AG09309 (cell line): ENCODE measurements at places on chromosomes 7 and 10.
A peak's percentile ranks its signal among the peaks of the same experiment; 100 is the strongest.

GRCh38 chr10:131689016-131689415, 211.8 kb upstream of the PPP2R2D start:
- DNase-seq, result no peak

GRCh38 chr7:52758356-52758755, 277.1 kb upstream of the POM121L12 start:
- DNase-seq, result no peak

DNA sequence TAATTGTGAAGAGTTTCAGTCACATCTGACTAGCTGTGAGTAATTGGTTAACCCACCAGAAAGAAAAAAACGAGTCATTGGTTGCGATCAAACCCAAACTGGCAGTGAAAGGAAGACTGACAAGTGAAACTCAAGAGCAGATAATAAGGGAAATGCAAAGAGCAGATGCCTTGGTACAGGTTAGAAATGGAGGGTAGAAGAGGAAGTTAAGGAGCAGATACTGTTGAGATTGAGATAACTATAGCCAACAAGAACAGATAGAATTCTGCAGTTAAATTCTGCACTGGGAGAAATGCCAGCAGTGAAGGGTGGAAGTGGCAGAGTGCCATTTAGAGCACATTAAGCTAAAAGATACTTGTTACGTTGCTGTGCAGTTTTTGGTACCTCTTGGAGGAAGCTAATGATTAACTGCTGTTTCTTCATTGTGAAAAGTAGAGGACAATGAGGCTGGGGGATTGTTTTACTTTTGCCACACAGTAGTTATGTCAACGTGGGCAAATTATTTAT, 65.8 kb downstream of the CDK13 start:
- no peak for DNase-seq

DNA sequence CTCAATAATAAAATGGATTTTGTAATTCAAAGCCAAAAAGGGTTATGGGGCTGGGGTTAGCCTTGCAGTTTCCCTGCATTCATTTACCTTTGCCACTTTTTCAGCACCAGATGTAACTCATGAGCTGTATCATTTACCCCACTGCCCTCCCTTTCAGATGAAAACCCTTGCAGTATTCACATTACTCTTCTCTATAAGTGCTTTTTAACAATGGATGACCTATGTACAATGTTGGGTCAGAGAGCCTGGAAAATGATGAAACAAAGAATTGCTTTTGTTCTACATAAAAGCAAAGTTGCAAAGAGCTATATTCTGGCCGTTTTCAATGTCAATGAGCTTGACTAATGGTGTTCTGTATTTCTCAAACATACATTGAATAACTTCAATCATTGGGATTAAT, 189.7 kb downstream of the TMEM26 start:
- DNase-seq, result no peak

- DNase-seq, result no peak
Observed at GRCh38 chr7:5595545-5596045, 172.0 kb upstream of the TNRC18 start.

DNA sequence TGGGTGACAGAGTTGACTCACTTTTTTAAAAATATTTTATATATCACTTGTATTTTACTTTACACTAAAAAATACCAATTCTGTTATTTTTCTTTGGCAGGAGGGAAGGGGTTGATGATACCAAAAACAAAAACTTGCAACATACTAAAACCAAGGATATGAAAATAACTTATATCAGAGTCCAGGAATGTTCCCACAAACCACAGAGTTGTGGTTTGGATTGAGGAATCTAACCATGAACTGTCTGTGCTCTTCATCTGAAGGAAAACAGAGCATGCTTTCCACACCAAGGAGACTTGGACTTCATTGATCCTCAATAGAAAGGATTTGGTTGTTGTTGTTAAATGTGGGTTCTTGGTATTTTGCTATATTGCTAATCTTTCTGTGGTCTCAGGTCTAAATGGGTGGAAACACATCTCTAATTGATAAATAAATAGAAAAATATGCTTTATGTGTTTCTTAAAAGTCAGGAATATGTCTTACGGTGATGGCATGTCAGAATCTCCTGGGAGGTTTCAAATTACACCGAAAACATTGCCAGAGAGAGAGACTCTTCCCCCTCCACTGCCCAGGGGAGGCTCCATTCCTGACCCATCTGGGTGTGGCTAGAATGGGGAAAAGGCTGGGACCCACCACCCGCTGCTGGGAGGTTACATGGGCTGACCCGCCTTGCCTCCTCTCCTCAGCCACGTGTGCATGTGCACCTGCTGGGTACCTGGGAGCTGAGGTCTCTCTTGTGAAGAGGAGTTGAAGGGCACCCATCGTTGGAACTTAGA, 46.9 kb upstream of the STK17A start:
- DNase-seq, result peak; percentile 86

DNA sequence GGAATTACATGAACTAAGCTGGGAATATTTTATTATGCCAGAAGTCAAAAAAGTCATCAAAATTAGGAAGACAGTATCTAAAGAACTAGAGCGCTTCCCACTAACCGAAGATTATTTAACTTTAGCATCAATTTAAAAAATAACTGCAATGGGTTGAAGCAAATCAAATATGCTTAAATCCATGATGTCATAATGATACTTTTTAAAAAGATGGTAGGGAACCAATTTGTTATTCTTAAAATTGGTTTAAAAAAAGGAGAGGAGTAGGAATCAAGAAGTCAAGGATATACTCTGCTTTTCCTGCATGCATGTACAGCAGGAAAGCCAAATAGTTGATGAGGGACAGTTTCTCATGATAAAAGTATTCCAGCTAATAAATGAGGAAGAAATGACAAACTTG, 3.2 kb upstream of the ASAH2 start:
- no peak for DNase-seq

DNA sequence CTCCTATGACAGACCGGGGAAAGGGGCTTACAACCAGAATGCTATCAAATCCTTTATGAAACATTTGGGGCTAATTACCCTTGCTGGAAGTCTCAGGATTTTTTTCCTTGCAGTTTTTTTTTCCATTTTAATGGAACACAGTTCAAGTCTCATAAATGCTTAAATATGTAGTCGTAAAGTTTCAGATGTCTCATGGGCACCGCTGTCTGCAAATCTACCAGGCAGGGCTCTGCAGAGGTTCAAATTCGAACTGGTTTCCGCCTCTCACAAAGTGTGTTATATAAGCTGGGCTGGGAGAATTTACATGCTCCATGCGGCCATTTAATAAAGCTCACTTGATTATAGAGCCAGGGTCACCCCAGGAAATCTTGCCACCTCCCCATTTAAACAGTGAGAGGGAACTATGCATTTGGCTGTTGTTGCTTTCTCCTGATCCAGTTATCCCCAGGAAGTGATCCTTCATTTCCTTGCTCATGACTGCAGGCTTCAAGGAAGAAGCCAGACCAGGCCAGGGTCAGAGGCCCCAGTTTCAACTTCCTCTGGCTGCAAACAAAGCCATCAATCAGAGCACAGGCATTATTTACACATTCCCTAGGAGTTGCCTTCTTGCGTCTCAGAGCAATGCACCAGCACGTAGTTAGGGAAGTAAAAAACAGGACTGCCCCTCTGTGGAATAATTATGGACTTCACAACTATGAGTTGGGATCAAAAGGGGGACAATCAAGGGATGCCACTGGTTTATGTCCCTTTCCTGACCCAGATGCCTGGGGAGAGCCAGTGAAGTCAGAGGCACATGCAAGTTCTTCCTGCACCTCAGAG, 358.8 kb downstream of the PRPF18 start:
- no peak for DNase-seq

DNA sequence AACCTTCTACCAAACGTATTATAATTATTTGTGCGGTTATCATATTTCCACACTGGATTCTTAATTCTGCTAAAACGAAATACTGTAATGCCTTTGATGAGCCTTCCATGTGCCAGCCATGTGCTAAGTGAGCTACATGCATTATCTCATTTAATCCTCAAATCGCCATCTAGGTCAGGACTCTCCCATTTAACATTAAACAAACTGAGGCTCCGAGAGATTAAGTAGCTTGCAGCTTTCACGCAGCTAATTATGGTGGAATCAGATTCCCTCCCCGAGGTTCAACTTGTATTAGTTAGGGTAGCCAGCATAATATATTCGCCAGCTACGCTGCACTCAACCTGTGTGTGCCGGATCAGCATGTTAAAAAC, 798 bp upstream of the TSPAN33 start:
- DNase-seq, result no peak

DNA sequence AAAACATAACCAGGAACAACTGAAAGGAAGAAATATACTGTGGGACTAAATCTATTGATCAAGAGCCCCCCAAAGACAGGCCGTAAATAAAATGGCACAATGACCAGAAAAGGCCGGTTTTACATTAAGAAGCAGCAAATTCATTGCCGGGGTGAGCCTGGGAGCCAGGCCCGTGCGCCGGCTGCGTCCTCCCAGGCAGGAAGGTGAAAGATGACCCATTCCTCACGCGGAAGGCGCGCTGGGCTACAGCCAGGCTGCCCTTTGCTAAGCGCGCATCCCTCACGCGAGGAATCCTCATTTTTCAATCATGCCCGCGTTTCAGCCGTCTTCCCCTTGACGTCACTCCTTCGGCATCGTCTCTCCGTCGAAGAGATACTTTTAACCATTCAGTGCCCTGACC, 47.6 kb upstream of the MGMT start:
- no peak for DNase-seq

- no peak for DNase-seq
Observed at GRCh38 chr7:372546-372931, 82.6 kb downstream of the FOXL3 start.

DNA sequence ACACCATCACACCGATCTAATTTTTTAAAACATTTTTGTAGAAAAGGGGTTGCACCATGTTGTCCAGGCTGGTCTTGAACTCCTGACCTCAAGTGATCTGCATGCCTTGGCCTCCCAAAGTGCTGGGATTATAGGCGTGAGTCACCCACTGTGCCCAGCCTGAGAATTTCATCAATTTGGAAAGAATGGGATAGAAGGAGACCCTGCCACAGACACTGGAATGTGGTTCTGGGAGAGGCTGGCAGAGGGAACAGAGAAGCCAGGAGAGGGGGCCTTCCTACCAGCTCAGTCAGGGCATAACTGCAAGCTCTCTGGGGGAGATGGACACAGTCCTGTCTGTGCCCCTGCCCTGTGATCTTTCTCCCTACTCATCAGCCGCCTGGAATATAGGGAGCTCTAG, 42.1 kb upstream of the MKRN1 start:
- DNase-seq, result no peak

GRCh38 chr7:75789361-75789924, 17.4 kb upstream of the CCL26 start:
- no peak for DNase-seq

DNA sequence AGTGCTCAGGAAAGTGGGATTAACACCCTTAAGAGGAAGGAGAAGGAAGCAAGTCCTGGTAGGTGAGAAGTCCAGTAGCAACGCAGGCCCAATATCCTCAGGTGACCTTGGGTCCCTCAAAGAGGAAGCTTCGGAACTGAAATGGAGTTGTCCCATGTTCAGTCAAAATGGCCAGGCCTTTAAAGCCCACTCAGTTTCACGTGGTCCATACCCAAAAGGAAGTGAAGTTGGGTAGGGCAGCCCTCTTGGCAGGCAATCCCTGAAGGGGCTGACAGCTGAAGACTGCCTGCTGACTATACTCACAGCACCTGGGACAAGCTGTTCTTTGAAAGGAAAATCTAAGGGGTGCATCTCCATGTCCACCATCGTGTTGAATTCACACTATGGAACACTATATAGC, 3.0 kb downstream of the GSAP start:
- DNase-seq, result no peak

GRCh38 chr10:3139216-3139910, 33.2 kb downstream of the PITRM1 start:
- DNase-seq, result no peak

- no peak for DNase-seq
Observed at GRCh38 chr10:63324495-63324854, 141.3 kb downstream of the JMJD1C start.

GRCh38 chr10:79069325-79070080, 737 bp downstream of the ZMIZ1 start:
- no peak for DNase-seq

DNA sequence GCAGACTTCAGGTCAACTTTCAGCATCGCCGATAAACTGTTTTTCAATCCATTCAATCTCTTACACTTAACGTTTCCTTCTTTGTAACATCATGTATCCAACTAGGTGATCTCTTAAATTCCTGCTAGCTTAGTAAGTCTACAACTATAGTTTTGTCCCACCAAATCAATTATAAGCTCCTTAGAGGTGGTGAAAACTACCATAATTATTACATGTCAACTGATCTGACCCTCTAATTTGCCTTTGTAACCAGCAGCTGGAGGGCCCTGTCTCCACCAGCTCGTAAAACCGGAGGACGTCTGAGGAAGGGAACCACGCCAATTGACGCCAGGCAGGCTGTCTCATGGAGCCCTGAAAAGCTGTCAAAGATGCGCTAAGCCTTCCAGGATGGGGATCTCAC, 113.4 kb downstream of the ABCC2 start:
- no peak for DNase-seq

DNA sequence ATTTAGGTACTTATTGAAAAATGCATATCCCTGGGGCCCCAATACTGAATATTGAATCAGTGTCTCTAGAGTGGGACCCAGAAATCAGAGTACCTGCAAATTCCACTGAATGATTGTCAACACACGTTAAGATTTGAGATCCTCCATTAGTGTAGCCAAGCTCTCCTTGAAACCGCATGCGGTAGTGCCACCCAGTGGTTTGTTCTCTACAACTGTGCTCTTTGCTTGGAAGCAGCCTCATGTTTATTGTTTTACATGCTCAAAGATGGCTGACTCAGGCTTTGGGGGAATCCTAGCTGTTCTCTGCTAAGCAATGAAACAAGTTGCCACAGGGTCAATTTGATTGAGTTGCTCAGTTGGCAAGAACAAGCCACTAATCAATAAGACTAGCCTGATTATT, 340.2 kb upstream of the CELF2 start:
- DNase-seq, result no peak

DNA sequence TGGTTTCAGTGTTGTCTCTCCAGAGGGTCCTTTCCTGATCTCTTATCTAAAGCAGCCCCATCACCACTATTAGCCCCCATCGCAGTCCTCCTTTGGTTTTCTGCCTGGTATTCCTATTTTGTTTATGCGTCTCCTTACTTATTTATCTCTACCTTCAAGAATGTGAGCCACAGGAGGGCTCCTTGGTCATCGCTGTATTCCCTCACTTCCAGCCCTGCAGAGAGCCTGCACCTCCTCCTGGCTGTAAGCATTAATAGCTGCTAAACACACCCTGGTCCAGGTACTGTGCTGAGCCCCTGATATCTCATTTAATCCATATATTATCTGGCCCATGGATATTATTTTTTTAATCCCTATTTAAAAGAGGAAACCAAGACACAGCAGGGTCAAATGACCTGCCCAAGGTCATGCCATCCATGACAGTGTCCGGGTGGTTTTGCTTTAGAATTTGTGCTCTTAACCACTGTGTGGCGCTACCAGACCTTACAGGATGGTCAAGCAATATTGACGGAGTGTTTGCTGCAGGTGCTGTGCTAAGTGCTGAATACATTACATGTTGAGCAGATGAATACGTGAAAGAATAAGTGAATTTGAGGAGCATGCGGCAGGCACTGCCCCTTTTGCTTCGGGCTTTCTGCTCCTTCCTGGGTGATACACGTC, 227.2 kb downstream of the ADAM12 start:
- DNase-seq, result no peak

- DNase-seq, result no peak
Observed at GRCh38 chr10:60962946-60963345, 19.0 kb upstream of the RHOBTB1 start.
